ENCODE measurements at places on chromosomes 1 and 21.

DNA sequence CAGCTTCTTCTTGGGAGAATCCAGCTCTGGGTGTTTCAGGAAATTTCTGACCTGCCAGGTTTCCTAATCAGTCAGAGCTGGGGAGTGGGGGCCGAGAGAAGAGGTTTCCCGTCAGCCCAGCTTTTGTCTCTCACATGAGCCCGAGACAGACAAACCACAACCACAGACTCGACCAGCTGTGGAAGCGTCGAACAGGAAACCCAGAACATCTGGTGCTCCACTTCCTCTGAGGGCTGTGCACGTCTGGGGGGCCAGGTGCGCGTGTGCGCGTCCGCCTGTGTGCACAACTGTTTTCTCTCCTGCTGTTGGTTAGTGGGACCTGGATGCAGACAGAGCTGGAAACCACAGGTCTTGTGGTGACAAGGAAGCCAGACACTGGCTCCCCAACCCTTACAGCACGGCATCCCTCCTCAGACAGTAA, 113.0 kb upstream of the SLC25A33 start:
- no peak for DNase-seq

DNA sequence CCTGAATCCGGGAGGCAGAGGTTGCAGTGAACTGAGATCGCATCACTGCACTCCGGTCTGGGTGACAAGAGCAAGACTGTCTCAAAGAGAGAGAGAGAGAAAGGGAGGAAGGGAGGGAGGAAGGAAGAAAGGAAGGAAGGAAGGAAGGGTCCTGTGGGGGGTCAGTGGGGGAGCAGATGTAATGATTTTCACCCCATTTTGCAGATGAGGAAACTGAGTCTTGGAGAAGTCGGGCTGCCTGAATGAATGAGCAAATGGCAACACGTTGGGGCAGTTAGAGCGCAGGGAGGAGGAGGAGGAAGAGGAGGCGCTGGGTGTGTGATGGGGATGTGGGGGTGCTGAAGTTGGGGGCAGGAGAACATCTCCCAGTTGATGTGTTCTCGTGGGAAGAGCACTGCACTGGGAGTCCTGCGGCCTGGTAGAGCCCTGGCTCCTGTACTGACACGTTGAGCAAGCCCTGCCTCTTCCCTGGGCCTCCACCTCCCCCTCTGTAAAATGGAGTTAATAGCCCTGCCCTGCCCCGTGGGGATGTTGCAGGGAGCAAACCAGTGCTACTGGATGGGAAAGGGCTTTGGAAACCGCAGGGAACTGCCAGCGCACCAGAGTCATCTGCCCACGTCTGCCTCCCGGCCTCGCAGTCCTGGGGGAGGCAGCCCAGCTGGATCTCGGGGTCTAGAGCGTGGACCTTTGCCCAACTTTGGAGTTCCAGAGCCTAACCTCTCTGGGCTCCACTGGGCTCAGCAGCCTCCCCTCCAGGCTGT, 103.2 kb upstream of the CASZ1 start:
- peak; percentile 72 for DNase-seq

DNA sequence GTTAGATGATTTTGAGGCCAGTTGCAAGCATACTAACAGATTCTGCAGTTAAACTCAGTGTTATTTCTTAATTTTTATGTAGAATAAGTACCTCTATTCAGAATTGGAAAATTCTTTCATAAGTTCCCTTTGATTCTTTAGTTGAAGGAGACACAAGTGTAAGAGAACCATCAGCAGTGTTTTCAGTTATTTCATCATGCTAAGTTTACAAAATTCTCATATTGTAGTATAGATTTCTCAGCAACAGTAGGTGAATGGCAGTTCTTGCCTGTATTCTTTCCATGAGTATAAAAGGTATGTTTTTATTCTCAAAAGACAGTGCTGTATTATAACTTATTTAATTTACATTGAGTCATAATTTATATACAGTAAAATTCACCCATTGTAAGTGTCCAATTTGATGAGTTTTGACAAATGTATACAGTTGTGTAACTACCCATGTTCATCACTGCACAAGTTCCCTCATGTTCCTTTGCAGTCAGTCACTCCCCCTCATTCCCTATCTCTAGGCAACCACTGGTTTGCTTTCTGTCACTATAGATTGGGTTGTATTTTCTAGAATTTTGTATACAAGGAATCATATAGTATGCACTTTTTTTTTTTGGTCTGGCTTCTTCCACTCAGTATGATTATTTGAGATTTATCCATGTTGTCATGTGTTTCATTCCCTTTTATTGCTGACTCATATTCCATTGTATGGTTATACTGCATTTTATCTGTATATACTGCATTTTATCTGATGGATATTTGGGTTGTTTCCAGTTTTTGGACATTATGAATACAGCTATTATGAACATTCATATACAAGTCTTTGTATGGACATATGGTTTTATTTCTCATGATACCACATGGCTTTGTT, 3.9 kb downstream of the RPS6KC1 start:
- DNase-seq = peak; percentile 10

GRCh38 chr1:51942281-51942680, 48.2 kb downstream of the RAB3B start:
- no peak for DNase-seq

DNA sequence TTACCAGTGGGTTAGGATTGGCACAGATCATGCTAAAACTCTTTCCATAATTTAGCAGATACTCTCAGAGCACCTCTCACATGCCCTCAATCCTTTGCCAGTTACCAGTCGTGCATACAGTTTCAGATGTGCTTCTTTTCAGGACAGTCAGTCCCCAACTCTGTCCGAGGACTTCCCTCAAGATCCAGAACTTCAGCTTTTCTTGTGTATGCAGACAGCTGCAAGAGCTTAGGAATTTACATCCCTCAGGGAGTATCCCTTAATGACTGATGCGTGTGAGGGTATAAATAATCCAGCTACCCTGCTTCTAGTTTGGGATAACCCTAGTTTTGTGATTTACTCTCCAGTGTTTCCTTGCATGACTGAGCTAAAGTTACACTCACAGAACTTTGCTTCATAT, 393.0 kb upstream of the PLXNA2 start:
- DNase-seq = no peak

DNA sequence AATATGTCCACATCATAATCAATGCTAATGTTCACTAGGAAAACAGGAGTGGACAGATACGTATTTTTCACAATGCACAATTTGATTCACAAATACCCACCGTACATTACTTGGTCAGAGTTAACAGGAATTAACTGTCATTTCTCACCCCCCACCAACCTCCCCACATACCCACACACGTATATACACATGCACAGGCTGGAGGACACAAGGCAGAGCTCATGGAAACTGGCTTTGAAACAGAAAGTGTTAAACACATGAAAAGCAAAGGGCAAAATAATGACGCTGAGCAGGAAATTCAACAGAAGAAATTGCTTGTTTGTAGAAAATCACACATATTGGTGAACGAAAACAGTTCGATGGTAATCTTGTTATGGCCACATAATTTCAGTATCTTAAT, 188.4 kb upstream of the DMRTA2 start:
- DNase-seq = no peak

GRCh38 chr1:180080439-180080838, 74.2 kb upstream of the QSOX1 start:
- no peak for DNase-seq

- DNase-seq = peak; percentile 82
Measured at GRCh38 chr1:47934243-47934805, 62.9 kb downstream of the TRABD2B start.

DNA sequence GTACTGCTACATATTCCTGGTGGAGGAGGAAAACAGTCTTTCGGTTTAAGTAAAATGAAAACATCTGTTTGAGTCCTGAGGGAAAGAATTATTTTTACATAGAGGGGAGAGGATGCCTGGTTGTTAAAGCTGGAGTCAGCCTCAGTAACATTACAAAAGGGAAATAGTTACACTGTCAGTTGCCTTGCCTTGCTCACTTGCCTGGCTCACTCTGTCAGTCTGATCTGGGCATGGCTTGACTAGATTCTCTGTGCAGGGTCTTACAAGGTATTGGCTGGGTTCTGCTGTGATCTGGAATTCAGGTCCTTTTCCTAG, 8.4 kb upstream of the UBE2U start:
- DNase-seq = no peak

DNA sequence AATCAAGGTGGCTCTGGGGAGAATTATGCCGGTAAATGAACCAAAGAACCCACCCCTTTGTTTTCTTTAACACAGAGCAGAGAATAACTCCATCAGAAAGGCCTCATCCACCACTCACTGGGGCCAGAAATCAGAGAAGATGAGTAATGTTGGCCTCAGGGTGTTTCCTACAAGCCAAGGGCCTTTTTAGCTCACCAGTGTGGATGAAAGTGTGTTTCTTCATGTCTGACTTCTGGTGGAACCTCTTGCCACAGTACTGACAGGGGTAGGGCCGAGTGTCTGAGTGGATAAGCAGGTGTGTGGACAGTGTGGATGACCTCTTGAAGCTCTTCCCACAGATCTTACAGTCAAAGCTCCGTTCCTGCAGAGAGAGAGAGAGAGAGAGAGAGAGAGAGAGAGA, 8.3 kb downstream of the GFI1 start:
- peak; percentile 24 for DNase-seq

DNA sequence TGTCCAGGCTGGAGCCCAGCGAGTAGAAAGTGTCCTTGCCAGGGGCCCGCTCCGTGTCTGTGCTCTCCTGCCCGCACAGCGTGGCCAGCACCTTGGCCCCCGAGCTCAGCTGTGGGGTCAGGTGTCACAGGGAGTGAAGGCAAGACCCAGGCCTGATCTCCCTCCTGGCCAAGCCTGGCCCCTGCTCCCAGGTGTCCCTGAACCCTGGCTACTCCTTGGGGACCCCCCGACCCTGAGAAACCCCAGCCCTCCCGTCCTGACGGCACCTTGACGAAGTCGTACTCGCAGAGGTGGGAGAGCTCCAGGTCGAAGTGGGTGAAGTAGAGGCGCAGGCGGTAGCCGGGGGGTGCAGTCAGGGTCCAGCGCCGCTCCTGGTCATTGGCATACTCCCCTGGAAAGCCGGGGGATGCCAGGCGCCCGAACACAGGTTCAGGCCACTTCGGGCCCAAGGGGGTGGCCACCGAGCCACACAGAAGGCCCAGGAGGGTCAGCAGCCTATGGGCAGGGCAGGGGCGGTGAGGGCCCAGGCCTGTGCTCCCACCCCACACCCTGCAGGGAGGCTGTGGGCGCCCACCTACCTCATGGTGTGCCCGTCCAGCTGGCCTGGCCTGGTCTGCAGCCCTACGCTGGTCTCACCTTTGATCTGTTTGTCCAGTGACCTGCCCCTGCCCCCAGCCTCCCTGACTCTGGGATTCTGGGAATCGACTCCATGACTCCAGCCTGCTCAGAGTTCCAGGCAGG, at the start of gene MASP2:
Gene MASP2 (minus strand): TSS at position 615 of the 741 bp plus-strand sequence. CDS start 32 bp downstream, at position 583.
- no peak for DNase-seq

DNA sequence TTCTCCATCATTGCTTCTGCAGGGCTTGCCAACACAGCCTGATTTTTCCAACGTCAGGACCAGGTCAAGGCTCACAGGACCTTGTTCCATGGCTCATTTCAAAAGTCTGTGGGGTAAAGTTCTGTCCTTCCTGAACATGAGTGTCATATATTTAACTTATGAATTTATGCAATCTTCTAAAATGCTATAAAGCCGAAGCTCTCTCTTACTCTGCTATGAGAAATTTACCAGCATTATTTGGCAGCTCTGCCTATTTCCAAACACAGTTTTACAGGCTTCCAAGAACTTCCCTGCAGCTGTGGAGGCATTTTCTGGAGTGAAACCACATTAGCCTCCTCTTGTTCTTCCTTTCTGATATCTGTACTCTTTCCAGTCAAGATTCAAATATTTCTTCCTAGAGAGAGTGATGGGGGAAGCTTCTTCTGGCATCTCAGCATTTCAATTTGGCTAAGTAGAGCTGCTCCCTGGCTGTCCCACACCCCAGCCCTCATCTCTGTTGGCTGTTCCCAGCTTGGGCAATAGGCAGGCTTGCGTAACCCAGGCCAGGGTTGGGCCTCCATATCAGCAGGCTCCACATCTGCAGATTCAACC, 15.6 kb upstream of the HMGCS2 start:
- peak; percentile 59 for DNase-seq

GRCh38 chr1:247296599-247297180, 35.0 kb downstream of the ZNF496 start:
- no peak for DNase-seq

GRCh38 chr1:181083842-181084605, 4.5 kb upstream of the IER5 start:
- DNase-seq = peak; percentile 55

DNA sequence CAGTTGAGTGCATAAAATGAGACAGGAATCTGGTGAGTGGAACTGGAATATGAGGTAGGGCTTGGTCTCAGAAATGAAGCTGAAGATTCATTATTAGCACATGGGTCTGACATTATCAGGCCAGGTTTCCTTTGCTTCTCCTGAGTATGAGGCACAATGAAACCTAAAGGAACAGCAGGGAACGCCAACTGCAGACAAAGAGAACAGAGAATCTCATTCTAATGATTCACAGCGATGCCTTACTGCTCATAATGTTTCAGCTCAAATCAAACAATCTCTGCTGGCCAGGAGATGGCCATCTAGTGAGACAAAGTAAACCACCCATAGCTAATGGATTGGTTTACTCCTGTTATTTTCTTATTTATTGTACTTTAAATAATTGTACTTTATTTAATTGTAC, 133.5 kb downstream of the C1orf21 start:
- DNase-seq = no peak

DNA sequence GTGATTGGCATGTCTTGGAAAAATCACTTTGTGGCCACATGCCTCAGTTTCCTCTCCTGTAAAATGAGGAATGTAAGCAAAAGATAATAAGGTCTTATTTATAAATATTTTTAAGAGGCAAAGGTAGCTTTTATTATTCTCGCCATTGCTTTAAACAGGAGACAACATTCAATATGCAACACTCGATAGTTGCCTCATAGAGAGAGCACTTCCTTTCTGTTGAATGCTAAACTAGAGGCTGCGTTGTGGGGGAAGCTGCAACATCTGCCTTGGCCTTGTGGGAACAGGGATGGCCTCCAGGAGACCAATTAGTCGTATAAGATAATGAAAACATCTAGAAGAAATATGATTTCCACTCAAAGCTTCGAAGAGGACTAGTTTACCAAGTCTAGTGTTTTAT, 3.5 kb downstream of the OSCP1 start:
- DNase-seq = no peak

GRCh38 chr1:213724640-213725536, 262.9 kb upstream of the PROX1 start:
- DNase-seq = no peak

DNA sequence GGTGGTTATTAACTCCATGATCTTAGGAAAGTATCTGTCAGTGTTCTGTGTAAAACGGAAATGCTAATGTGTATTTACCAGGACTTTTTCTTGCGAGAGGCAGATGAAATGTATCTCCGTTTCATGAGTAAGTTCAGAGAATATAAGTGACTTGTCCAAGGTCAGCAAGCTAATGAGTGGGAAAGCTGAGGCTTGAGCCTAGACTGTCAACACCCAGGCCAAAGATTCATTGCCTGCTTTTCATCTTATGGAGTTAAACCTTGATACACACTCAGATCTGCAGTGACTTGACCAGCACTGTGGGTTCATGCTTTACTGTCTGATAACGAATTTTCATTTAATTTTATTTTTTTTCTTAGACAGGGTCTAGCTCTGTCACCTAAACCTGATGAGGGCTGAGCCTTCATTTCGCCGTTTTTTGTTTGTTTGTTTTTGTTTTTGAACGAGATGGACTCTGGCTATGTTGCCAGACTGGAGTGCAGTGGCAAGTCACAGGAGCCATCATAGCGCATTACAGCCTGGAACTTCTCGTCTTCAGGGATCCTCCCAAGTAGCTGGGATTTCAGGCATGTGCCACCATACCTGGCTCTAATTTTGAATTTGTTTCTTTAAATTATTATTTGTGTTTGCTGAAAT, 918 bp upstream of the JTB start:
- no peak for DNase-seq

GRCh38 chr1:36417931-36418330, 20.2 kb upstream of the LSM10 start:
- no peak for DNase-seq

GRCh38 chr1:66331658-66332547, 202.1 kb upstream of the SGIP1 start:
- peak; percentile 24 for DNase-seq

Measured in NCI-H226 (cell line).